CD4-positive, alpha-beta T cell treated with Interferon gamma for 1 hour (primary cell): ENCODE measurements at places on chromosomes 4 and X.

DNA sequence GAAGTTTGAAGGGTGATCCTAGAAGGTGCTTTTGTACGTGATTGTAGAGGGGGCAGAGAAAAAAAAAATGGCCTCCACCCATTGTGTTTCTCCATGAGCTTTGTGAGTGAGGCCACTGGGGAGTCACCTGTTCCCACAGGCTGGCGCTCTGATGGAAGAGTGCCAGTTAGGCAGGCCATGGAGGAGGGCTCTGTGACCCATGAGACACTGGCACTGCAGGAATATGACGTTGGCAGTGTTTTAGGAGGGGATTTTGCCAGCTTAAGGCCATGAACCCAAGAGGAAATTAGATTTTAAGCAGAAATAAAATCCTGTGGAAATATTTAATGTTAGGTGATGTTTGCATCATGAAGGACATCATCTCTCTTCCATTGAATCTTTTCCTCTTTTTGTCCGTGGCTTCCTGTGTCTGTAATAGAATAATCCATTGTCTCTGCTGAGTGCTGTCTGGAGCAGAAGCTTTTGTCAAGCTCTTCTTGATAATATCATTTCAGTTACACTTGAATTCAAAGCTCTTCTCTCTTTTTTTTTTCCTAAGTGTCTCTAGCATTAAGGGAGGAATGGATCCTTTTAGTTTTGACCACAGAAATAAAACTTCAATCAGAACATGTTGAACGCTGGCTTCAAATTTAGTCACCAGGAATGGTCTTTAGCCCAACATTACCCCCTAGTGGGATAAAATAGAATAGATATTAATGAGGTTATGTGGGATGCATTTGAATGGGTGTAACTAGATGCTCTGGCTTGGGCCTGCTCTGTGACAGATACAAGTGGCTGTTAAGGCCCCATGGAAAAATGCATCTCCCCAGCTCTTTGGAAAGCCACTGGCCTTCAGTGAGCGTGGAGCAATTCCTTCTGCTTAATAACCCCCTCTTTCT lies 41.0 kb upstream of the UCP1 start:
- no peak for DNase-seq

GRCh38 chrX:86714441-86714840 lies 566.2 kb downstream of the DACH2 start:
- no peak for DNase-seq

DNA sequence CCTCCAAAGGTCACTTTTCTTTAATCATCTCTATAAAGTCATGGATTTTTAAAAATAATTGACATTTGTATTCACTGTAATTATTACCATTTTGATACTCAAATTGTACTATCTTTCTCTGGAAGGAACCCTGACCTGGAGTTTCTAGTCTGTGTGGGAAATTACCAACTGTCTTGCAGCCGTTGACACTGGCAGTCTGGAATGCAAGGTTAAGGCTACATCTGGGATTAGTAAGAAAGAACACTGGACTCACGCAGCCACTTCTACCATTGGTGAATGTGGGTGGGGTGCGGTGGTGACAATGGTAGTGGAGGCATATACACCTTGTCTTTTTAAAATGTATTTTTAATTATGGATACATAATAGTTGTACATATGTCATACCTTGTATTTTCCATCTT lies 40.9 kb downstream of the EGF start:
- DNase-seq: no peak

GRCh38 chr4:60173718-60174117 lies 1026.4 kb upstream of the ADGRL3 start:
- no peak for DNase-seq

GRCh38 chrX:153766098-153766817 lies 2.2 kb downstream of the PLXNB3 start:
- no peak for DNase-seq

- DNase-seq: no peak
Observed at GRCh38 chr4:94577136-94577535, 125.4 kb downstream of the PDLIM5 start.

GRCh38 chr4:53763813-53764597 lies 172.7 kb upstream of the LNX1 start:
- DNase-seq: no peak
